ENCODE measurements at places on chromosomes 7 and 10.

DNA sequence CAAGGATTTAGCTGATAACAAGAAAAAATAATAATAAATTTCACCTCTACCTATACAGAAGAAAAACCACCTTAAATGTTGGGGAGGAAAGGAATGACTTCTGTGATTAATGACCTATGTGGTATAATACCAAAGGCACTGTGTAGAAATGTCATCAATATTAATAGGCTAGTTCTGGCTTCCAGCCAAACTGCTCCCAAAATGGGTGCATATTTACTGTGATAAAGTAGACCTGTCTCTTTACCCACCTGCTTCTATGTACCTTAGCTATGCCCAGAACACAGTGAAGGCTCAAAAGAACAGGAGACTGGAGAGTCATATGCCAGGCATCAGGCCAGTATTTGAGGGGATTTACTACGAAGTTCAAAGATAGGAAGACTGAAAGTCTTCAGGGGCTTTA is 76.0 kb downstream of the ATE1 start:
- H3K36me3 ChIP-seq, result peaks cover 51% of the 10 kb centered on the region
- no peak for ATAC-seq
- no peak overlapping the region for H3K4me3 ChIP-seq
- H3K27ac ChIP-seq, result no peak overlapping the region
- H3K27me3 ChIP-seq, result no peaks in the 10 kb centered on the region

DNA sequence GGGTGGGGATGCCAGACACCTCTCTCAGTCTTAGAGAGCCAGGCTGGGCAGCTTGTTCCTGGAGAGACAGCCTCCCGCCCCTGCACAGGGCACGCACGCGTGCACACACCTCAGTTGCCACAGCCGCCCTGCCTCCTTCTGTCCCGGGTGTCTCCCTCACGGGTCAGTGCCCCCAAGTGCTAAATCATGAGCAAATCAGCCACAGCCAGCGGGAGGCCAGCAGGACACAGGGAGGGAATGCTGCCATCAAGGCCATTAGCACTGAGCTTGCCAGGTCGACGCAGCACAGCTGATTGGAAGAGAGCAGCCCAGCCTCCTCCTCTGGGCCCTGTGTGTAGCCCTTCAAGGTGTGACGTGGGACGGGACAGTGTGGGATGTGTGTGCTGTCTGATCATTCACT is 130.4 kb downstream of the CDH23 start:
- no peak overlapping the region for H3K4me3 ChIP-seq
- peaks cover 7% of the 10 kb centered on the region for H3K4me1 ChIP-seq
- no peak for ATAC-seq
- H3K27me3 ChIP-seq, result peaks cover 5% of the 10 kb centered on the region

- no peaks in the 10 kb centered on the region for H3K36me3 ChIP-seq
- H3K4me1 ChIP-seq, result no peaks in the 10 kb centered on the region
- H3K4me3 ChIP-seq, result no peak overlapping the region
- H3K27ac ChIP-seq, result no peak overlapping the region
- peaks cover 5% of the 10 kb centered on the region for H3K27me3 ChIP-seq
Observed at GRCh38 chr7:36034020-36034419, 119.0 kb upstream of the EEPD1 start.

GRCh38 chr7:28442540-28443420 is 30.5 kb downstream of the CREB5 start:
- peaks cover 7% of the 10 kb centered on the region for H3K4me1 ChIP-seq
- H3K36me3 ChIP-seq, result no peaks in the 10 kb centered on the region
- no peak overlapping the region for H3K4me3 ChIP-seq
- H3K27ac ChIP-seq, result peak overlapping the region; percentile 48
- H3K27me3 ChIP-seq, result peaks cover 27% of the 10 kb centered on the region

DNA sequence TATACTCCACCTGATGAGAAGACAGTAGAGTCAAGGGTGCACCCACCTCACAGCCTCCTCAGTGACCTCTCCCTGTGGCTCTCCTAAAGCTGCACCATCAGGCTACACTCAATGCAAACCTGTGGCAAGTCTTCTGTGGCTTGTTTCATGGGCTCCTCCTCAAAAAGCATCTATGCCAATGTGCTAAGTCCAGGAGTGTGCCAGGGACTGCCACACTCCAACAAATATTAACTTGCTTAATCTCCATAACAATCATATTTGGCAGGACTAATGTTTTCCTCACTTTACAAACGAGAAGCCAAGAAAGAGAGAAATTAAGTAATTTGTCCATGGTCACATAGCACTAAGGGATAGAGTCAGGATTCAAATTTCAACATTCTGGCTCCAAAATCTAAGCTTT is 11.9 kb downstream of the NRAP start:
- no peaks in the 10 kb centered on the region for H3K36me3 ChIP-seq
- ATAC-seq, result no peak
- H3K27ac ChIP-seq, result no peak overlapping the region
- H3K27me3 ChIP-seq, result peaks cover 18% of the 10 kb centered on the region

- no peaks in the 10 kb centered on the region for H3K27me3 ChIP-seq
- ATAC-seq, result no peak
- no peak overlapping the region for H3K27ac ChIP-seq
- no peaks in the 10 kb centered on the region for H3K4me1 ChIP-seq
- peaks cover 18% of the 10 kb centered on the region for H3K36me3 ChIP-seq
Observed at GRCh38 chr10:28202941-28203352, 99.9 kb downstream of the MPP7 start.

DNA sequence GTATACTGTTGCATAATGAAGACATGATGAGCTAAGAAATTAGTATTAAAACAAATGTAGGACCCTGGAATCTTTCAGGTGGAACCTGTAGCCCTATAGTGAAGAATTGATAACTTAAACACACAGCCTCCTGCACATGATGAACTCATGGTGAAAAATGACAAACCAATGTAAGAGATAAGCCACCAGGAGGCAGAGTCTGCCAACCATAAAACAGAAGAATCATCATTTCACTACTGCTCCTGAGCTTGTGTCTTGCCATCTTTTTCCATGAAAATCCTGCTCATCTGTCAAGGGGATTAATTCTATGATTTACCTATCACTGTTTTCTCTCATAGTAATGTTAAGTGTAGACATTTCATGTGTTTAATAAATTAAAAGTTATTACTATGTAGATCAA is 363.9 kb downstream of the MALRD1 start:
- H3K36me3 ChIP-seq, result no peaks in the 10 kb centered on the region
- no peak overlapping the region for H3K4me3 ChIP-seq
- H3K4me1 ChIP-seq, result no peaks in the 10 kb centered on the region
- no peak overlapping the region for H3K27ac ChIP-seq

Data from activated T-helper 17 cell treated with anti-CD3 and anti-CD28 coated beads, Interleukin-2, amount 50 U/mL, for 72 hours (primary cell).